ENCODE measurements at places on chromosomes 13 and 19.
A peak's percentile ranks its signal among the peaks of the same experiment; 100 is the strongest.

DNA sequence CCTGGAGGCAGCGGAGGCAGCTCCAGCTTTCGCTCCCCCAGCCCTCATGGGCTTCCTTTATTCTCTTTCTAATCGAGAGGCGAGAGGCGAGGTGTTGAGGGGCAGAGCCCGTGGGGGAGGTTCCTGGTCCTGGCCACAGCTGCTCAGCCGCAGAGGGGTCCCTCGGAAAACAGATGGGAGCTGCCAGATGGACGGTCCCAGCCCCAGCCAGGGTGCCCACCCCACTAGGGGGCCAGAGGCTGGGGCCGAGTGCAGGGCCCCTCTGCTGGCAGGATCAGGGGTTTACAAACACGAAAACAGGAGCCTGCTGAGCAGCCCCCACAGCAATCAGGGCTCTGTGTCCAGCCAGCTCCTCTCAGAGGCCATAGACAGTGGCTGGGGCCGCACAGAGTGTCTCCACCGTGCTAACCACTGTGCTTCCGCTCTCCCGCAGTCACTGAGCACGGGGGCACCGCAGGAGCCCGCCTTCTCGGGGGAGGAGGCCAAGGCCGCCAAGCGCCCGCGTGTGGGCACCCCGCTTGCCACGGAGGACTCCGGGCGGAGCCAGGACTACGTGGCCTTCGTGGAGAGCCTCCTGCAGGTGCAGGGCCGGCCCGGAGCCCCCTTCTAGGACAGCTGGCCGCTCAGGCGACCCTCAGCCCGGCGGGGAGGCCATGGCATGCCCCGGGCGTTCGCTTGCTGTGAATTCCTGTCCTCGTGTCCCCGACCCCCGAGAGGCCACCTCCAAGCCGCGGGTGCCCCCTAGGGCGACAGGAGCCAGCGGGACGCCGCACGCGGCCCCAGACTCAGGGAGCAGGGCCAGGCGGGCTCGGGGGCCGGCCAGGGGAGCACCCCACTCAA, 182.2 kb downstream of the KDM4B start:
- DNase-seq: no peak

GRCh38 chr19:21697698-21698097, 69.7 kb downstream of the ZNF100 start:
- DNase-seq: no peak

DNA sequence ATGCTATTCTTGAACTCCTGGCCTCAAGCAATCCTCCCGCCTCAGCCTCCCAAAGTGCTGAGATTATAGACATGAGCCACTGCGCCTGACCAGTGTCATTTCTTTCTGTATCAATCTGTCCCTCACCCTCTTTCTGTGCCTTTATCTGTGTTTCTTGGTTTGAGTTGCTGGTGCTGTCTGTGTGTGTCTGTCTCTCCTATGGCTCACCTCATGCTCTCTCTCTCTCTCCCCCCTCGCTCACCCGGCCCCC, 9.9 kb downstream of the IRF2BP1 start:
- DNase-seq: no peak

- DNase-seq: no peak
Observed at GRCh38 chr19:29944390-29945012, 2.5 kb downstream of the URI1 start.

GRCh38 chr13:94311893-94312292, 167.6 kb downstream of the DCT start:
- DNase-seq: no peak

- DNase-seq: no peak
Observed at GRCh38 chr19:33329736-33330135, 27.4 kb upstream of the CEBPA start.

GRCh38 chr13:113863524-113864272, at the start of gene GAS6:
TSS of gene GAS6 (minus strand) at chr13:113864076. CDS start at chr13:113863920, 156 bp downstream.
- DNase-seq: no peak

DNA sequence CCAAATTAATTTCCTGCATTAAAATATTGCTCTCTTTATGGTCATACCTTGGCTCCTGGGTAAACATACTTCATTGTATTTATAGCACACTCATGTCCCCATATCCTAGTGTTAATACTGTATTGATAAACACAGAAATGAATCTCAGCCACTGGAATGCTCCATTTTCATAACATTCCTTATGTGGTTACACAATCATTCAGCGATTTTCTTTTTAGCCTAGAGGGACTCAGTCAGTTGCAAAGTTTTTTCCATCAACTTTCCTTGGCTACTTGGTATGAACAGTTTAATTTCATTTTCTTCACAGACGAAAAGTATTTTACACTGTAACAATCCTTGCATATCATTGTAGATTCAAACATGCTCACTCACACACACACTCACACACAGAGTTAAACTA, 471.5 kb downstream of the FGF14 start:
- no peak for DNase-seq

GRCh38 chr13:40446365-40446764, 220.1 kb downstream of the FOXO1 start:
- no peak for DNase-seq

DNA sequence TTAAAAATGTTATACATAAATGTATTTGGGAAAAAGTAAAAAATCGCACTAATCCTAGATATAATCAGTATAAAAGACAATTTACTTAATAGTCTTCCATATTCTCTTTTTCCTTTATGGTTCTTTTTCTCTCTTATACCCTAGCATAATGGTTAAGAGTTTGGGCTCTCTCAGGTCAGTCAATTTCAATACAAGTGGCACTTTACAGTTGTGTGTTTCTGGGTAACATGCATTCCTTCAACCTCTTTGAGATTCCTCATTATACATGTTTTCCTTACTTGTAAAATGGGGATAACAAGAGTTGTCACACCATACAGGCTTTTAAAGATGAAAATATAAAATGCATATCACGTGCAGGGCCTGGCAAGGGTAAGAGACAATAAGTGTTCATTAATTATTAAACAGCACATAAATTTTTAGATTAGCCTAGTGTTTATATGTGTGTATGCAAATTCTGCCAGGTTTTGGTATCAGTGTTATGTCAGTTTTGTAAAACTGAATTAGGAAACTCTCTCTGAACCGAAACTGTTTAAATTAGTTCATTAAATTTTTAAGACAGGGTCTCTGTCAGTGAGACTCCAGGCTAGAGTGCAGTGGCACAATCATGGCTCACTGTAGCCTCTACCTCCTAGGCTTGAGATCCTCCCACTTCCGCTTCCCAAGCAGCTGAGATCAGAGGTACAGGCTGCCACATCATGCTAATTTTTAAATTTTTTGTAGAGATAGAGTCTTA, 49.8 kb downstream of the ELF1 start:
- DNase-seq: peak; percentile 27

GRCh38 chr13:73922493-73923393, 211.5 kb downstream of the KLF12 start:
- DNase-seq: no peak

DNA sequence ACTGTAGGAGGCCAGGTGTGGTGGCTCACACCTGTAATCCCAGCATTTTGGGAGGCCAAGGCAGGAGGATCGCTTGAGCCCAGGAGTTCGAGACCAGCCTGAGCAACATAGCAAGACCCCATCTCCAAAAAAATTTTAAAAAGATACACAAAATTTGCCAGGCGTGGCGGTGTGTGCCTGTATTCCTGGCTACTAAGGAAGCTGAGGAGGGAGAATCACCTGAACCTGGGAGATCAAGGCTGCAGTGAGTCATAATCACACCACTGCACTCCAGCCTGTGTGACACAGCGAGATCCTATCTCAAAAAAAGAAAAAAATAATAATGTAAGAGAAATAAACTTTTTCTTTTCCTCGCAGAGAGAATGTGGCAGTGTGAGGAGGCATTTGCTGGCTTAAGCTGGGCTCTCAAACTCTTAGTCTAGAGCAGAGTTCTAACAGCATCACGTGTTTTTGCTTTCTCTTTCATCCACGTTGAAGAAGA, 21.1 kb downstream of the FAM187B start:
- peak; percentile 7 for DNase-seq

- DNase-seq: no peak
Observed at GRCh38 chr13:40588101-40588500, 78.3 kb downstream of the FOXO1 start.

DNA sequence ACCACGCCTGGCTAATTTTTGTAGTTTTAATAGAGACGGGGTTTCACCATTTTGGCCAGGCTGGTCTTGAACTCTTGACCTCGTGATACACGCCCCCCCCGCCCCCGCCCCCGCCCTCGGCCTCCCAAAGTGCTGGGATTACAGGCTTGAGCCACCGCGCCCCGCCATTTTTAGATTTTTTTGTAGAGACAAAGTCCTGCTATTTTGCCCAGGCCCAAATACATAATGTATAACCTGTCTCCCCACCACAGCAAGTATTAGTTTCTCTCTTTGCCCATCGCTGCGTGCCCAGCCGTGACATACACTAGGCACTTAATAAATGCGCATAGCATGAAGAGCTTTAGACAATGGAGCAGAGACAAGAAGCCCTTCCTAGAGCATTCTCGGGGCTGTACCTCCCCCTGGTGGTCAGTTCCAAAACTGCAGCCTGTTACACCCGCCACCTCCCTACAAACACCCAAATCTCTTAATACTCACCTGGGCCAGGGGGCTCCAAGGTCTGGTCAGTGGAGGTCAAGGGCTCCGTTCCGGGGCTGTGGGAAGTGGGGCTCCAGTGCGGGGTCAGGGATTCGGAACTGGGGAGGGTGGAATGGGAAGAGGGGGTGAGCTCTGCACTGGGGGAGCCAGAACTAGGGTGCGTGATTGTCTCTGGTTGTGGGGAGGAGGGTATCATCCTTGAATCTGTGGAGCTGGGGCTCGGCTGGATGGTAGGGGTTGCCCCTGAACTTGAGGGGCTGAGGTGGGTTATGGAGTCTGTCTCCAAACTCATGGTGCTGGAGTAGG, 22.5 kb downstream of the IQCN start:
- DNase-seq: peak; percentile 85

DNA sequence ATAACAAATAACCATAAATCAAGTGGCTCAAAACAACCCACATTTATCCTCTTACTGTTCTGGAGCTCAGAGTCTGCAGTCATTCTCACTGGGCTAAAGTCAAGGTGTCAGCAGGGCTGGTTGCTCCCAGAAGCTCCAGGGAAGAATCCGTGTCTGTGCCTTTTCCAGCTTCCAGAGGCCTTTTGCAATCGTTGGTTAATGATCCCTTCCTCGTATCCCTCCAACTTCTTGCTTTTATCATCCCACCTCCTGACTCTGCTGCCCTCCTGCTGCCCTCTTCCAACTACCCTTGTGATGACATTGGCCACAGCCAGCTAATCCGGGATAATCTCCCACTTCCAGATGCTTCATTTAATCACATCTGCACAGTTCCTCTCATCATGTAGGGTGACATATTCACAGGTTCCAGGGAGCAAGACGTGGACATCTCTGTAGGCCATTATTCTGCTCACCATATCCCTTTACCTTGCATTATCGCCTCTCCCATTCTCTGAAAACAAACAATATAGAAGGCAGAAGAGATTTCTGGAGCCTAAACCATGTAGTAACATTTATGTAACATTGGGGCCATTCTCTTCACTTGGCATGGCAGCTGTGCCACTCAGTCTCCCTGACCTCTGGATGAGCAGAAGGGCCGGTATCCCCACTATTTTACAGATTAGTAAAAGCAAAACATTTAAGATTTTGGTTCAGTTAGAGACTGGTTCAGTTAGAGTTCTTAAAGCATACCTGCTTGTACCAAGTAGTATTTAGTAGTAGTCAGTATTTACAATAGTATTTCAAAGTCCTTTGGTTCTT, 53.5 kb downstream of the RFC3 start:
- DNase-seq: no peak

DNA sequence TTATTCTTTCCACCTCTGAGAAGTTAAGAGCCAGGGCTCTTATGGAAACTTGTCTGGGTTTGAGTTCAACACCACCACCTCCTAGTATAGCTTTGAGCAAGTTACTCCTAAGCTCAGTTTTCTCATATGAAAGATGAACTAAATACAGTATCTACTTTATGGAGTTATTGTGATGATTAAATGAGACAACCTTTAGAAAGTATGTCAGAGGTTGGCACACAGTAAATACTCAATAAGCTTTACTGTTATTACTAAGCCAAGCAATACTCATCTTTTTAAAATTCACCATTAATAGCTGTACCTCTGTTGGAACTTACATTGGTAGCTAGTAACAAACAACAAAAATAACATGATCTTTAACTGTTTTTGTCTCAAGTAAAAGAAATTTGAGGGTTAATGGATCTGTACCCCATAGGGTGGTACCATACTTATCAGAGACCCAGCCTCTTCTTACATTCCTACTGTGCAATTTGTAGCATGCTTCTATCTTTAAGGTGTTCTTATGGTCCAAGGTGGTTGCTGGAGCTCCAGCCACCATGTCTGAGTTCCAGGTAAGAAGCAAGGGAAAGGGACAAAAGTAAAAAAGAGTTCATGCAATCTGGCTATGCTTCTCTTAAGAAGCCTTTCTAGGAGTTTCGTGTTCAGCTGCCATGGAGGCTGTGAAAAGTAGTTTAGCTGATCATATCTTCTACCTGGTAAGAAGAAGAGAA, 24.1 kb upstream of the NDFIP2 start:
- no peak for DNase-seq

GRCh38 chr13:99558570-99559180, 57.4 kb downstream of the TM9SF2 start:
- no peak for DNase-seq

DNA sequence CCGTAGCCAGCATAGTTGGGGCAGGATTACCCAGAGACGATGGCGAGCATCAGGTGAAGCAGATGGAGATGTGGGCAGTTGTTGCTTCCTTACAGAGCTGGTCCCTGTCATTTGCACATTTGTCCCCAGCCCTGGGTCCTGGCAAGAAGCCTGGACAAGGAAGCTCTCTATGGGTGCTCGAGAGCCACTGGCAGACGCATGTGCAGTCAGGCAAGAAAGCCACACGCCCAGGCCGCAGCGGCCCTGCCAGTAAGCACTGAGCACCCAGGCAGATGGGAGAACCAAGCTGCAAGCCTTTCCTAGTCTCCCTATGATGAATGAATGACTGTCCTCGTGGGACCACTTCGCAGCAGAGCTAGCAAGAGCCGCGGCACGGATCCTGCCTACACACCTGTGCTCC, 182.8 kb downstream of the FOXO1 start:
- no peak for DNase-seq

- DNase-seq: no peak
Observed at GRCh38 chr13:112708560-112709240, 18.9 kb downstream of the ATP11A start.

GRCh38 chr13:39054112-39054511, 15.9 kb downstream of the NHLRC3 start:
- DNase-seq: no peak

GRCh38 chr19:16324384-16325160, at the start of gene KLF2:
TSS of gene KLF2 (plus strand) at chr19:16324826. CDS start at chr19:16324924, 98 bp downstream.
- peak; percentile 87 for DNase-seq

DNA sequence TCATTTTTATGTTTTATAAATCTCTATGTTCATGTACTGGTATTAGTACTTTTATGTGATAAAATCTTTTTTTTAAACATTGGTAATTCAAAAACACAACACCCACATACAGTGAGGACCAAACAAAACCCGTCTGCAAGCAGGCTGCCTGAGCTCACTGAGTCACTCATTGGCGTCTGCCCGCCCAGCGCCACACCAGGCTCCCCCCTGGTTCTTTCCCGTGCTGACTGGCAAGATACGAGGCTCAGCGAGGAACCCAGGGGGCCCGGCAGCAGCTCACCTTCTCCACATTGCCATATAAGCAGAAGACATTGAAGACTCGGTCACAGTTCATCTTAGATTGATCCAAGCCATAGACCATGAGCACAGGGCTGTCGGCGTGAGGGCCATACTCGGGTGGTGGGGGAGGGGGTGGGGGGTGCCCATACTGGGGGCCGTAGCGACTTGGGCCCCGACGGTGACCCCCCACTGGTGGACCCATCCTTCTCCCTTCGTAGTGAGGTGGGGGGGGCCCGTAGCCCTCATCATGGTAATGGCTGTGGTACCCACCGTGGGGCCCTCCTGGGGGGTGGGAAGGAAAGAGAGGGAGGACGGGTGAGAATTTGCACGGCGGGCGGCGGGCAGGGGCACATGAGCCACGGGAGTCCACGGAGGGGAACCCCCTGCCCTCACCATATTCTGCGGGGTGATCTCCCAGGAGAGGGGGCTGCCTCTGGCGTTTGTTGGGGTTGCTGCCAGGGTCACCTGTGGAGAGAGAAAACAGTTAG, 8.4 kb upstream of the ECH1 start:
- DNase-seq: no peak
